ENCODE measurements at places on chromosomes 2 and 18.

- DNase-seq, result no peak
Measured at GRCh38 chr2:96528006-96528699, 8.4 kb upstream of the ARID5A start.

- DNase-seq, result no peak
Measured at GRCh38 chr18:34911661-34912384, 129.4 kb upstream of the MAPRE2 start.

GRCh38 chr2:155266583-155266982, 568.1 kb downstream of the KCNJ3 start:
- no peak for DNase-seq

- DNase-seq, result no peak
Measured at GRCh38 chr2:111668741-111669140, 215.3 kb downstream of the ANAPC1 start.

- DNase-seq, result no peak
Measured at GRCh38 chr18:47772374-47773248, 157.8 kb downstream of the SMAD2 start.

- no peak for DNase-seq
Measured at GRCh38 chr2:18998491-18998890, 359.9 kb downstream of the OSR1 start.

DNA sequence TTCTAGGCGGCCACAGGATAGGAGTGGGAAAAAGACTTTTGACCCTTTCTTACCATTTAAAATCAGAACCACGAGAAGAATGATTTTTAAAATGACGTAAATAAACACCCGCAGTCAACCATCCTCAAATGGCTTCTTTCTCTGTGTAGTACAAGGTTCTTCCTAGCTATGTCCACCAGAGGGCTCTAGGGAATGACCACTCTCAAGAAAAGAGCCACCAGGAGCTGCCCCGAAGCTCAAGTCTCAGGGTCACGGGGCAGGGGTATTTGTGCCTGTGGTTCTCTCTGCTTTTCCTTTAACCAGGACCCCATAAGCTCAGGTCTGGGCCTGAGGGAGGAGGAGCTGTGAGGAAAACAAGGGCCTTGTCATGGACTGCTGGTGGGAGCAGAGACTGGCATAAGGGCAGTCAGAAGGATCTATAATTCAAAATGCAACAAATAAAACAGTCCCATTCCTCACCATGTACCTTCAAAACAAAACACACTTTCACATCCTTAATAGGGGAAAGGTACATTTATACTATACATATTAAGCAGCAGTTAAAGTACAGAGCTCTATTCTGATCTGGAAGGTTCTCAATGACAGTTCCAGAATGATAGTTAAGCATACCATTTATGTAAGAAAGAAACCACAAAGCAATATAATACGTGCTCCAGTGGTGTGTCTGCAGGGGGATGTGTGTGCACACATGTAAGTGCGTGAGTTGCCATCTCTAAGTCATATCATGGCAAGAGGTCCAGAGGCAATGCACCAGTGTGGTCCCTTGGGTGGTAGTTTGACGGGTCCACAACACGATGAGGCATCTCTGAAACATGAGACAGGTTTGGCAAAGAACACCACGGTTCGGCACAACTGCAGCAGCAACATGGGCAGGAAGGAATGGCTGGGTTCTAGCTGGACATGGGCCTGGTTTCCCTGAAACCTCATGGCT, 18.6 kb downstream of the LYPD1 start:
- no peak for DNase-seq

DNA sequence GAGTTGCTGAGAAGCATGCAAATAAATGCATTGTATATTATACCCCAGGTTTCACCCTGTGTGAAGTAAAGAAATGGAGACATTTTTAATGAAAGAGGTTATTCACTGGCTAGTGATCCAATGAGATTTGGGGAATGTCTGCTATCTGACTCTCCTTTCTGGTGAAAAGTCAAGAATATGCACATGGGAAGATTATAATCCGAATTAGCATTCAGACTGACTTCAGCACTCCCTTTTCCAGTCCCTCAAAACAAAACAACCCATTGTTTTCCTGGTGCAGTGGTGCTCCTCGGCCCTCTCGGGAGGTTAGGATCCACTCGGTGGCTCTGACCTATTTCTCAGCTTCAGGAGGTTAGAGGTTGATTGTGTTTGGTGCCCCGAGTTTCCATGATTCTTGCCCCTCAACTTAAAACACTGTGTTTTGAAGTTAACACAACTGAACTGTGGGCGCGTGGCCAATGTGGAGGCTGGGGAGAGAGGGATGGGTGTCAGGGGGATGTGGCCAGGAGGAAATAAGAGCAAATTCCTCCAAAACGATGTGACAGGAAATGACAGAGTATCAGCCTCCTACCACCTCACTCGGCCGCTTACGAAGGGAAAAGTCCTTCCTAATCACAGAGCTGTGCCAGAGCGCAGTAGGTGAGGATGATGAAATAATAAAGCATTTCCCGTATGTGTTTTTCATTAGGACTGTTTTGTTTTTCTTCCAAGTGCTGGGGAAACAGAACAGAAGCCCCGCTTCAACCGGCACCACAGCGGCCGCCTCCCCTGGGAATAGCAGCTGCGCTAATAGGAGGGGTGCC, 440.1 kb downstream of the MTX2 start:
- no peak for DNase-seq

Data from NCI-H187 treated with DMSO at 0.1 percent for 48 hours (cell line).